ENCODE measurements at places on chromosomes 11 and 22.
A peak's percentile ranks its signal among the peaks of the same experiment; 100 is the strongest.

DNA sequence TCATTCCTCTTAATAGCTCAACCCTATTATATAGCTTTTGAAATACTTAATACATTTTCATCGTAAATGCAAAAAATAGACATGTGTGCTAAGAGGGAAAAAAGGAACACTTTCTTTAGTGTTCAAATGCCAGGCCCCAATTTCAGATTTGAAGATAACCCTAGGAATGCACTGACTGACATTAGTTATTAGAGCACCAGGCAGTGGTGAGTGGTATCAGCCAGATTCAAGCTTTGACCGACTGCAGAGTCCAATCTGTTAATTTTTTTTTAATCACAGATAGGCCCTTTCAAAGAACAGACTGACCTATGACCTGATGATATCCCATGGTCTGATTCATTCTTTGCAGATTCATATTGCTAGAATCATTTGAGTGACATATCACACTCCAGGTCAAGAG is 874.2 kb upstream of the CHORDC1 start:
- no peak for DNase-seq

- DNase-seq, result peak; percentile 45
Observed at GRCh38 chr11:33857933-33858371, 33.9 kb downstream of the LMO2 start.

DNA sequence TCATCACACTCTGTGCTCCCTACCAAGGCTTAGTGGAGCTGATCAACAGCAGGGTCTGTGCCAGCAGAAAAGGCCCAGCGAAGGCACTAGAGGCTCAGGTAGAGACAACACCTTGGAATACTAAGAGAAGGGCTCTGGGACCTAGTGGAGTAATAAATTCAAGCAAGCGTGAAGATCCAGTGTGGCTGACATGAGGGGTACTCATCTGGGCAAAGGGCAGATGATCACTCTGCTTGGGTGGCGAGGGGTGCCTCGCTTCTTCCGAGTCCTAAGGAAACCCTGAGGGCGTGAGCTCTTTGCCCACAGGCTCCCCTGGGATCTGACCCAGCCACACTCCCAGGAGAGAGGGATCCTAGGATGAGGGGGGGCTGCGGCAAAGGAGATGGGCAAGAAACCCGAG is 3.5 kb upstream of the TPBGL start:
- DNase-seq, result no peak

DNA sequence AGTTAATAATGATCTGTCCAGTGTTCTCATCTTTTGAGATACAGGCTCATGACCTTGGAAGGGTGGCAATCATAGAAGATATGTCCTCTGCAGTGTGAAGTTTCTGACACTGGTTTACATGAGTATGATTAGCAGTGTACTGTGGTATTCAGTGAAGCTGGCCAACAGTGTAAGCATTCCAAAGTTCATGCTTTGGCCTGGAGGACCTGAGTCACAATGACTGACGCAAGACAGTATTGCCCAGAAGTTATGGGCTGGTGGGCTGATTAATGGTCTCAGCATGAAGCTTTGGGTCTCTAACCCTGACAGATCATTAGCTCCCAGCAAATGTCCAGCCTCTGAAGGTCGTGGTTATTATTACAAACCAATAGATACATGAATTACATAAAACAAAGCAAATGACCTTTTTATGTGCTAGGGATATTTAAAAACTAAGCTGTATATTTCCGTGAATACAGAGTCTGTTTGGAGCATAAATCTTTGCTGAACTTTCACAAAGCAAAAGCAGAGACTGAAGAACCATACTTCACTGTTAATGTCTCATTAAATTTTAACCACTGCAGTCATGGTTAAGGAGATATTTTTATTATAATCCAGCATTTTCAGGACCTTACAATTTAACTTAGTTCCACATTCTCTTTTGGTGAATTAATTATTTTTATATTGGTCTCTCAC is 28.3 kb upstream of the USP47 start:
- DNase-seq, result no peak

GRCh38 chr11:131867457-131868257 is 497.2 kb downstream of the NTM start:
- no peak for DNase-seq

GRCh38 chr22:32494971-32495370 is 20.4 kb downstream of the FBXO7 start:
- DNase-seq, result no peak

DNA sequence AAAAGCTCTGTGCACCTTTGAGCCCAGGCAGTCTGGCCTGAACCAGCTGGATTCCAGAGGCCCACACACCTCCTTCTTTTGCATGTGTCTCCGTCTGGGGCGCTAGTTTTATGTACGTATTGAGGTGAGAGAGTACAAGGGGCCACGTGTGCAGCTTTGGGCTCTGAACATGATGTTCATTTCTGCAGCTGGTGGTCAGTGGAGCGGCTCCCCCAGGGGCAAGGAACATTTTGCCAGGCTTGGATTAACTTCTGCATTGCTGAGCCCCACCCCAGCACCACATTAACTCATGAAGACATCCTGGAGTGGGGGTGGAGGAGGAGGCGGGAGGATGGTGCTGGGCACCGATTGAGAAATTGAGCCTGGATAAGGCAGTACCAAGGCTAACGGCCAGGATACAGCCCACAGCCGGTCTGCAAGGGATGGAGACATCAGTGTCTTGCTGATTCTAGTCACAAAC is 13.8 kb downstream of the USP2 start:
- DNase-seq, result no peak

GRCh38 chr22:27518531-27519340 is 282.8 kb downstream of the MN1 start:
- DNase-seq, result no peak

GRCh38 chr22:30869667-30870395 is 98.7 kb downstream of the MORC2 start:
- DNase-seq, result no peak

DNA sequence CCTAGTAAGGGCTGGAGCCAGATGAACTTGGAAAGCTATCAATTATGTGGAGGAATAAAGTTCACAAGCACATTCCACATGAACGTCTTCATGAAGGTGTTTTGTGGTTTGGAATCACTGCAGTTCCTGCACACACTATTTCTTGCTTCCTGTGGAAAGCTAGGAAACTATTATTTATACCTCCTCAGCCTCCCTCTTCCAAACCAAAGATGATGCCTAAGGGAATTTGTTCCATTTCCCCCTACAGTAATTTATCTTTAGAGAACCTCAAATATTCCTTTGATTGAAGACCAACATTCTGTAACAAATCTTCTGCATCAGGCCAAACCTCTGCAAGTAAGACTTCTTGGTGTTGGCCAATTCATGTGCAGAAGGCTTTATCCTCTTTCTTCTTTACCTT is 115.8 kb upstream of the ARHGAP20 start:
- DNase-seq, result no peak

GRCh38 chr11:12914400-12914912 is 94.7 kb upstream of the RASSF10 start:
- no peak for DNase-seq

DNA sequence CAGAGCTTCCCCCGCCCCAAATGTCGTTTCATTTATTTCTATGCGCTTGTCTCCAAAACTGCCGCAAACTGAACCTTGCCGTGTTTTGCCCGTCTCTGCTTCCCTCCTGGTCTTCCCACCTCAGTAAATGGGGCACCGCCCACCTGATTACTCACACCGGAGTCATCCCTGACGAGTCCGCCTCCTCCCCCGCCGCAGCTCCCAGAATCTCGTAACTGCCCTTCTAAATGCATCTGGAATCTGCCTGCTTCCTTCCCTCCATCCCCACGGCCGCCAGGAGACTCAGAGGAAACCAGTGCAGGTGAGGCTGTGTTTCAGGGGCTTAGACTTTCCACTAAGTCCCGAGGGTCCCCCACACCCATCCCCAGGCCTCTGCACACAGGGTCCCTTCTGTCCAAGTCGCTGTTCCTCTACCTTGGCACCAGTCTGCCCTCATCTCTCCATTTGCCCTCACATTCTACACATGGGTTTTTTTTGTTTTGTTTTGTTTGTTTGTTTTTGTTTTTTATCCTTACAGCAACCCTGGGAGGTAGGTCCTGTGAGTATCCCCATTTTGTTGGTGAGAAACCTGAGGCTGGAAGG is 62.6 kb upstream of the PHF21B start:
- no peak for DNase-seq

GRCh38 chr11:130126516-130126915 is 33.1 kb upstream of the ST14 start:
- DNase-seq, result no peak

DNA sequence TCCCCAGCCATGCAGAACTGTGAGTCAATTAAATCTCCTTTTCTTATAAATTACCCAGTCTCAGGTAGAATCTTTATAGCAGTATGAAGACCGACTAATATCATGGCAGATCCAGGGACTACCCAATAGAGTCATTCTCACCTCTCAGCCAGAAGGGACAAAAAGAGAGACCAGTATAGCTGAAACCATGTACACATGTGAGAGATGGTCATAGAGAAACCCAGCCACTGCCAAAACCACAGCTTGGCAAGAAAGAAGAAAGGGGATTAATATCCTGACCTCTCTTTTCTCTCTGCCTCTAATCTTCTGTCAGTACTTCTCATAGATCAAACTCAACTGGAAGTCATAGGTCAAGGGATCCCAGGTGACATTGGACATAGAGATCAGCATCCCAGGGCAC is 109.8 kb downstream of the CCDC34 start:
- DNase-seq, result no peak

- DNase-seq, result no peak
Observed at GRCh38 chr11:71247551-71248250, 4.7 kb downstream of the SHANK2 start.

DNA sequence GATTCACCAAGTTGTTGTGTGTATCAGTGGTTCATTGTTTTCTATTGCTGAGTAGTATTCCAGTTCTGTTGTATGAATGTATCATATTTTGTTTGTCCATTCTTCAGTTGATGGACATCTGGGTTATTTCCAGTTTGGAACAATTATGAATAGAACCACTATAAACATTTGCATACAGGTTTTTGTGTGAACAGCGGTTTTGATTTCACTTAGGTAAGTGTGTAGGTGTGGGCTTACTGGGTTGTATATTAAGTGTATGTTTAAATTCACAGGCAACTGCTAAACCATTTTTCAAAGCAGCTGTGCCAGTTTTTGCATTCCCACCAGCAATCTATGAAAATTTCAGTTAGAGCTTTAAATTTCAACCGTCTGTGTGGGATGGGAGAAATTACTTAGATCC is 217.8 kb downstream of the NELL1 start:
- DNase-seq, result no peak

Measured in stimulated activated CD8-positive, alpha-beta memory T cell treated with anti-CD3 and anti-CD28 coated beads, Interleukin-4, amount 100 ng/mL, for 1 hour (primary cell).